ENCODE measurements at places on chromosomes 2 and 18.
A peak's percentile ranks its signal among the peaks of the same experiment; 100 is the strongest.

- no peak for DNase-seq
These were observed 69.8 kb downstream of the BABAM2 start for GRCh38 chr2:27960237-27960912.

GRCh38 chr18:37408676-37409265, 156.8 kb downstream of the CELF4 start:
- no peak for DNase-seq

- no peak for DNase-seq
These were observed 58.2 kb upstream of the FZD7 start for GRCh38 chr2:201975434-201975833.

DNA sequence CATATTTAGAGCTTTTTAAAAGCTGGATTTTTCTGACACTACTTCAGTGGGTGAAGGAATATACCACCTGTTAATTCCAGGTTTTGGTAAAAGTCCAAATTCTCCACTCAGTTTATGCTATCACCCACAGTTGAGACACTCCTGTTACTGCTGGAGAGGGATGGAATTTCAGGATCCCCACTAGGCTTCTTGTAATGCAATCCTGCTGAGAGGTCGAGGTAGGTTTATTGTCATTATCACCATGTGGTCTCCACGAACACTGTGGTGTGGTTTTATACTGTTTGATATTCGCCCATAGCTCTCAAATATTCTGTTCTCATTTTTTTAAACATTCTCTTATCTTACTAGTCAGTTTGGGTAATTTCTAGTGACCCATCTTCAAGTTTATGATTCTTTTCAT, 167.9 kb downstream of the CCDC102B start:
- DNase-seq: no peak

- no peak for DNase-seq
These were observed 929.2 kb upstream of the SOX11 start for GRCh38 chr2:4762951-4763376.

DNA sequence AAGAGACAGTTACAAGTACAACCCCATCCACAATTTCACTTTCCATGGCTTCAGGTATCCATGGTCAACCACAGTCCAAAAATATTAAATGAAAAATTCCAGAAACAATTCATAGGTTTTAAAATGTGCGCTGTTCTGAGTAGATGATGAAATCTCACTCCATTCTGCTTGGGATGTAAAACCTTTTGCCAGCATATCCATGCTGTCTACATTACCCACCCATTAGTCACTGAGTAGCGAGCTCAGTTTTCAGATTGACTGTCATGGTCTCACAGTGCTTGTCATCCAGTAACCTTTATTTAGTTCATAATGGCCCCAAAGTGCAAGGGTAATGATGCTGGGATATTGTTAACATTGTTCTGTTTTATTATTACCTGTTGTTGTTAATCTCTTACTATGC, 40.5 kb downstream of the SMAD4 start:
- DNase-seq: no peak

- no peak for DNase-seq
These were observed 335.2 kb downstream of the LPIN1 start for GRCh38 chr2:12081481-12082210.

DNA sequence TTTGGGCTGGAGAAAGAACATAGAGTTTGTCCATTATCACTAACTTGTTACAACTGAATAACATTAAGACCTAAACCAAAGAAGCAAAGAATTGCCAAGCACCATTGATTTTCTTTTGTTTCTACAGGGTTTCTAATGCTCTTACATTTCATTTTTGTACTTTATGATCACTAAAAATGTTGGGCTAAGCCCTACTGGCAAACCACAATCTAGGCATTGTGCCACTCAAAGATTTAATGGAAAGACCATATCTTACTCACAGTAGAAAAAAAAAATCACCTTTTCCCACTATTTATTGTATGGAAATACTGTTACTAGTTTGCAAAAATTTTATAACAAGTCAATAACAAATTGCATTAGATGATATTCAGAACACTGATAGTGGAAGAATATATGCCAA, 447.4 kb upstream of the PKDCC start:
- no peak for DNase-seq

DNA sequence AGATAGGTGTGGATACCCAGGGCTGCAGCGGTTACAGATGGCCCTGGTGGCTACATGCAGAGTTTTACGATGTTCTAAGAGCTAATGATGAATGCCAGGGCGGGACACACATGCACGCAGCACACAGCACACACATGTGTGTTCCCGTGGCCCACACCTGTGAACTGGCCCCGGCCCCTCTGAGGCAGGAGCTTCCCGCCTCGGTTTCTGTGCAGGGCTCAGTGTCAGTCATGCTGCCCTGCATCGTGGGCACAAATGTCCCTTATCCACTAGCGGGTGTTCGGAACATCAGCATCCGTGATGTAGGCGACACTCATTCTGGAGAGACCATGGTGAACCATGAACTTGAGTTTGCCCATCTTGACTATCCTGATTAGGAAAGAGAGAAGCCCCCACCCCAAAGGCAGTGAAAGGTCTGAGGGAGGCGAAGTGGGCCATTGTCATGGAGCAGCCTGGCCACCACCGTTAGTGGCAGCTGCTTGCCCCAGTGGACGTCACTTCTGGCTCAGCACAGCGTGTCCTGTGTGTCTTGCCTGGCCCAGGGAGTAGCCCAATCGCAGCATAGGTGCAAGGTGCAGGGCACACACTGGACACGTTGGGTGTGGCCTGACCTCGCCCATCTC, 43.8 kb downstream of the DCDC2C start:
- no peak for DNase-seq

DNA sequence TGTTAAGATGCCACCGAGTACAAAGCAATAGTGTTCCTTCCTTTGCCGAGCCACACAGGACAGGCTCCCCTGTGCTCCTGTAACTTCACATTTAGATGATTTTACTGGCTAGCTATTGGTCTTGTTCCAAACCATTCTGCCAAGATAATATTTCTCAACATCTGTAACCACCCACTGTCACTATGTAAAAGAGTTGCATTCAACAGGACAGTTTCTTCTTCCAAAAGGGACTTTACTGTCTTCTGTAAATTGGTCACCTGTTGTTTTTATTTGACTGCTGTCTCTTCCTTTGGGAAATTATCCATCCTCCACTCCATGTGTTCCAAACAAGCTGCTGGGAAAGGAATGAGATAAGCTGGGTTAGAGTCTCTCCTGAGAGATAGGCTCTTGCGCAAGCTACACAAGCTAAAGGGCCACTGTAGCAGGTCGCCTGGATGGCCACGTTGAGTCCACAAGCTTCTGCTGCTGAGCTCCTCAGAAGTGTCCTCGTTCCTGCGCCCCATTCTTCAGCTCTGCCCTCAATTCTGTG, 14.4 kb upstream of the BZW1 start:
- no peak for DNase-seq

DNA sequence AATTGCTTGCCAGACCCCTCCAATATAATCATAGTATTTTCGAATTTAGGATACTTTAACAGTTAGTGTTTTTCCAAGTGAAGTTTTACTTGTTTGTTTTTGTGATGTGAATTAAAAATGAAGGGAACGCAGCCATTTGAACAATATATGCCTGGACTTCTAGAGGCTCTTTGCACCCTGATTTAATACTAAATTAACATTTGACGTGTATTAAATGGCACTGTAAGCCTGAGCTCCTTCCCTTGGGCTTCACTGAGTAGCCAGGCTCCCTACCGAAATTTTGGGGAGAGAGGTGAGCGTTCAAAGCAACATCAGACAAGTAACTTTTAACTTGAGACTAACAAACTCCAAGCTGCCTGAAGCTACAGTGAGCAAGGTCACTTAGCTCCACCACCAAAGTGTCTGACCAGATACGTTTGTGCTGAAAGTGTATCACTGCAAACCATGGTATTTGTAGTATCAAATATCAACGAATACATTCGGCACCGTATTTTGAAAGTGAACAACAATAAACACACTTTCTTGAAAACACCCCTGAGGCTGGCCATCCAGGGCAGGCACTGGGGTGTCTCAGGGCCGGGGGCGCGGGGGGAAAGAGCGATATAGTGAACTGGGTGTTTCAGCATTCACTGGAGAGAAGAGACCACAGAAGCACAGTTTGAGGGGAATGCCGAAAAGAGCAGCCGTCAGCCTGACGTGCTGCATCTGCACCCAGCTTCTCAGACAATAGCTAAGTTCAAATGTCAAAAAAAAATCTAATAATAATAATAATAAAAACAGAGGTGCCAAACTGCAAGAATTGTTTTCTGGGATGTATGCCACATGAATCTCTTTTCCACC, 7.7 kb upstream of the POU3F3 start:
- peak; percentile 35 for DNase-seq

GRCh38 chr2:25557179-25558036, 116.0 kb downstream of the DTNB start:
- no peak for DNase-seq

- no peak for DNase-seq
These were observed 655.1 kb upstream of the SLC39A10 start for GRCh38 chr2:195001924-195002323.

DNA sequence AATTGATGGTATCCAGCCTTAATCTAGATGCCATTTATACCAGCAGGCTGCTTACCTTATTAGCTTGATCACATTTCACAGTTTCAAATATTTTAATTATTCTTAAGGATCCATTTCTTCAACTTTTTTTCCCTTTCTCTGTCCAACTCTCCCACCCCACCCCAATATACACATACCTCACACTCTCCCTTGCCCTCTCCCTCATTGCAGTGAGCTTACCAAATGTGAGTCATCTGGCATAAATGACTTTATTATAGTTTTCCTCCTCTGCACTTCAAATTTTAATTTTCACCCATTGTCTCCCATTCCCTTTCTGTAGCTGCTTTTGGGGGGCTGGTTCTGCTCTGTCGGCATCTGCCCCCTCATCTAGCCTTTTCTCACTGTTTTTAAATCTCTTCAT, 12.9 kb downstream of the HTR2B start:
- DNase-seq: no peak

DNA sequence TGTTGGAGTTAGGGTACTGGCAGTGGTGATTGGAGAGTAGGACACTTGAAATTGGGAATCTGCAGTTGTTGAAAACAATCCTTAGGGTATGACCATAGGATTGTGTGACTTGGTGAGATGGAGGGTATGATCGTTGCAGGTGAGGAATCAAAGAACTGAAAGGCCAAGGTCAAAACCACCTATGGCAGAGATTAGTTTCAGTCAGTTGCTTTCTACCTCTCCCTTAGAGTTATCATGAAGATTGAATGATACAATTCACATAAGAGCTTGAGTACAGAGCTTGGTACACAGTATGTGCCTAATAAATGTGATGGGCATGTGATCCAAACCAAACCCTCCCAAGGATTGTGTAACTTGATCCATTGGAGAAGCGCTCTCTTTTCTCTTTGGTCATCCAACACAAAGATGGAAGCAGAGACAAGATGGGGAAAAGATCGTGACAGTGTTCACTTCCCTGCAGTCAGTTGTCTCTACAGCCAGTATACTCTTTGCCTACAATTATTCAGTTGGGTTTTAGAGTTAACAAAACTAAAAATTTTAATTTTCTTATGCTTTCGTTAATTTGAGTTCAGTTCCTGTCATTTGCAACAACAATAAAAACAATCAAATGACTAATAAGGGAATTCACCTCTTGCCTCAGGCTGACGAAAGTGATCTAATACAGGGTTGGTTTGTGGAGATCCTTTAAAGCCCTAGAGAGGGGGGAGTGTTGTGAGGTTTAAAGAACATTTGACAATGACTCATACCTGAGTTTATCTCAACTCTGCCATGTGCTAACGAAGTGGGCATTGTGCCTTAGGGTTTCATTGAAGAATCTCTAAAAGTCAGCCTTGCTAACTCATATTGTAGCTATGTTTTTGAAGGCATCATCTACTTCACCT, 14.8 kb upstream of the SMAD2 start:
- no peak for DNase-seq

DNA sequence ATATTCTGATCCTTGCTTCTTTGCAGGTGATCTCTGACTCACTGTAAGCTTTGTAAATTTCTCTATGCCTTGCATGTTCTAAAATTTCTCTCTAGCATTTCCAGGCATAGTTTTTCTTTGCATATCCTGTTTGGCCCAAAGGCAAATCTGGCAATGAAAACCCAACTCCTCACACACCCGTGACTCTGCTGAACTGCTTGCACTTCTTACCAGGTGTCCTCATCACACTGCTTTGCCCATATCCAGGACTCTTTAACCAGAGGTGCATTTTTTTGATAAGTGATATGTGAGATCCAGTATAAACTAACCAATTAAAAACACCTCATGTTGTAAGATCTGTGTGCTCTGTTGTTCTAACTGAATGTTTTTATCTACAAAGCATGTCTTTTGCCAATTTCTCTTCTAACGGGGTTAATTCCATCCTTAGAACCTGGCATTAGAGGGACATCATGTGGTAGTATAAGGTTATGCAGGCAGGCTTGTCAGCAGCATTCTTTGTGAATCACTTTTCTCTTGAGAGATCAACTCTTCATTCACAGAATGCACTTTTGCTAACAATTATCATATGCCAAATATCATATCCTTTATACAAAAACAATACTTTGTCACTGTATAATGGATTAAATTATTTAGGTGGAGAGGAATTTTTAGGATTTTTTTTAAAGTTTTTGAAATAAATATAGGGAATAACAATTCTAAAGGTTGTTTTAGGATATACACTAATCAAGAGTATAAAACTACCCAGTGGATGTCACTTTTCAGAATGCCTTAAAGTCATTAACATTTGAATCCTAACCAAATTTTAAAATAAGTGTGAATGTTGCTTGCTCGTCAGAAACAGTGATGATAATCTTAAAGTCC, 20.8 kb upstream of the TMX3 start:
- no peak for DNase-seq

DNA sequence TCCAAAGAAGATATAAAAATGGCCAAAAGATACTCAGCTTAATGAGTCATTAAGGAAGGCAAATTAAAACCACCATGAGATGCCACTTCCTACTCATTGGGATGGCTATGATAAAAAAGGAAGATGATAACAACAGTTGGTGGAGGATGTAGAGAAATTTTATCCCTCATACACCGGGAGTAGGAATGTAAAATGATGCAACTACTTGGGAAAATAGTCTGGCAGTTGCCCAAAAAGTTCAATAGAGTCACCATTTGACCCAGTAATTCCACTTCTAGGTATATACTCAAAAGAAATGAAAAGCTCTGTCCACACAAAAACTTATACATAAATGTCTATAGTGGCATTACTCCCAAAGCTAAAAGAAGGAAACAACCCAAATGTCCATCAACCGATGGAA, 10.1 kb upstream of the SULT1C2 start:
- DNase-seq: no peak

DNA sequence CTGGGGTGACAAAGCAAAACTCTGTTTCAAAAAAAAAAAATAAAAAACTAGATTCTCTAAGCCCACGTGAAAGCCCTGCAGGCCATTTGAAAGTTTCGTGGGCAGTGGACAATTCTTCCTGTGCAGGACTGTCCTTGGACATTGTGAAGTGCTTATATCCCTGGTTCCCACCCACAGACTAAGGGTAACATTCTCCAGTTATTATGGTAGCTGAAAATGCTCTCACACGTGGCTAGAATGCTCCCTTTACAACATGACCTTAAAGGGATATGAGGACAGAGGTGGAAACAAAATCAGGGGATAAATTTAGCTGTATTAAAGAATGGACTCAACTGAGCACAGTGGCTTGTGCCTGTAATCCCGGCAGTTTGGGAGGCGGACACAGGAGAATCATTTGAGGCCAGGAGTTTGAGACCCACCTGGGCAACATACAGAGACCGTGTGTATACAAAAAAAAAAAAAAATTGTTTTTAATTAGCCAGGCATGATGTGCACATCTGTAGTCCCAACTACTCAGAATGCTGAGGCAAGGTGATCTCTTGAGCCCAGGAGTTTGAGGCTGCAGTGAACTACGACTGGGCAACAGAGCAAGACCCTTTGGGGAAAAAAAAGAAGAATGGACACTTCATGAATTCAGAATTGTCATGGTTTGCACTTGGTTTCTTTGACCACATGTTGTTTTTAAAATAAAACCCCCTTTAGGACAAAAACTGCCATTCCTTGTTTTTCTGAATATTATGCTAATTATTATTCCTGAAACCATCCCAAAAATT, 167.9 kb downstream of the MGAT5 start:
- no peak for DNase-seq
